ENCODE measurements at places on chromosomes 16 and 17.

- no peak for DNase-seq
Measured at GRCh38 chr17:40556198-40556661, 9.0 kb downstream of the CCR7 start.

DNA sequence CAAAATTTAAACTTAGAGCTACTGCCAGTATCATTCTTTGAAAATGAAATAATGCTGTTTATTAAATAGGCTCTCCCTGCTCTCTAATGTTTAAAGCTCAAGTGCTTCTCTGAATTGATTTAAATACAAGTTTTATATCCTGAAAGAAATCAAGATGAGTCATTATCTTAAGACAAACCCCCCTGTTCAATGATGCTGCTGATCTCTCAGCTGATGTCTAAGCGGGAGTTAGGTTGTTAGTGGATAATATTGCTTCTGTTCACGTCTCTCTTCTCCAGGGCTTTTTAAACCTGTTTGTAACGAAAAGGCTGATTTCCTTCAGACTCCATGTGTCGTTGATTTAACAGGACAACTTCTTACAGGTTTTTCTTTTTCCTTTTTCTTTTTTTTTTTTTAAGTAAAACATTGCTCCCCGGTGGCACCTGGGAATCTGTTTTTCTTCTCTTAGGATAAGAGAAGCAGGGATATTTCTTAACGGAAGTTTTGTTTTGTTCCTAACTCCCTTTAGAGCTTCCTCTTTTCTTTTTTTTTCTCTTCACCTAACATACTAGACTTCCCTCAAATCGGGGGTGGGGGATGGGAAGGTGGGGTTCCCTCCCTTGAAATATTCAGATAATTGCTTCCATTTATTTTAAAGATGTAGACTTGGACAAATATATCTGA lies 807 bp upstream of the LYRM9 start:
- DNase-seq: no peak

DNA sequence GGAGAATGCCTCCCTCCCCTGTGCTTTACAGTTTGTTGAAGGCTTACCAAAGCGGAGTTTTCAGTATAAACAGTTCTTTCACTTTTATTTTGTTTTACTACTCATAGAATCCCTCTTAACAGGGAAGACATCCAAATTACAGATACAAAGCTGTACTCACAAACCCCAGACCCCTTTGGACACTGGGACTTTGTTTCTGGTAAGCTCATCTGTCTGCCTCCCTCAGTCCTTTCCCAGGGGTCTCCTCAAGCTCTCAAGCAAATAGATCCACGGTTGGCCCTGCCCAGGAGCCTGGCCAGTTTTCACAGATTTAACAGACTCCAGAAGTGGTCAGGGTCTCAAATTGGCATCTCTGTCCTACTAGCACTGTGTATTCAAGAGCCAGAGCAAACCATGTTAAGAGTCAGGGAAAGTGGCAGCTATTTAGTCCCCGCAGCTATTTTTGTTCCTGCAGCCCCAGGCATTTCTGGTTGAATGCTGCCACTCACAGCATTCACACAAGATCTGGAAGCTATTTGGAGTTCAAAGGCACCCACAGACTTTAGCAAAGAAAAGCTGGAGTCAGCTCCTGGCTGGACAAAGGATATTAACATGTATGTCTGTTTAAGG lies 54.2 kb downstream of the TMEM100 start:
- DNase-seq: no peak

DNA sequence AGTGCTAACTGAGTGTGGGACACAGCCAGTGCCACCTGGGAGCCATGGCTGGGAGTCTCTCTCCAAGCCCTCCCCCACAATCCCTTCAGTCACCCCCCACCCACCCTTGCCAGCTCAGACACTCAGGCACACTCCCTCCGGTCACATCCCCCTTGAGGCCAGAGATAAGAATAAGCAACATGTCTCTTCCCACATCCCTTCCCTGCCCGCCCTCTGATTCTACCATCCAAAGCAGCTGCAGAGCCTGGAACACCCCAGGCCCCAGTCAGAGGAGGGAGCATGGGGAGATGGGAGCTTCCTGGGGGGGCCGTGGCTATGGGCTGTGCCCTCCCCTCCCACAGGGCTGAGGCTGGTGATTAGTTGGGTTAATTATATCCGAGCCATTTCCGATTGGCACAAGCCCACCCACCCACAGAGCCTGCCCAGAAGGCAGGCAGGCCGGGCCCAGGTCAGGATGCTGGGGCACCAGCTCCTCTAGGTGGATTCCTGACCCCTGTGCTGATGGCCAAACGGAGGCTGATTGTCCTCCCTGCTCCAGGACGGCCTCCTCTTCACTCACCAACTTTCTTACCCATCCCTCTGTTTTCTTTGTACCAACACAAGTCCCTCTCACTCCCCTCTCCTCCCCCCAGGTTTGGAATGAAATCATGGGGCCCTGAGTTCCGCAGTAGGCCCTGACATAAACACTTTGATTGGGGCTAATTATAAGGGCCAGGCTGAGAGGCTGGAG lies 28.6 kb upstream of the MEIOC start:
- no peak for DNase-seq

GRCh38 chr16:13076878-13077277 lies 175.5 kb downstream of the SHISA9 start:
- DNase-seq: no peak
